MM.1S (cell line): ENCODE measurements at places on chromosomes 1 and 21.

DNA sequence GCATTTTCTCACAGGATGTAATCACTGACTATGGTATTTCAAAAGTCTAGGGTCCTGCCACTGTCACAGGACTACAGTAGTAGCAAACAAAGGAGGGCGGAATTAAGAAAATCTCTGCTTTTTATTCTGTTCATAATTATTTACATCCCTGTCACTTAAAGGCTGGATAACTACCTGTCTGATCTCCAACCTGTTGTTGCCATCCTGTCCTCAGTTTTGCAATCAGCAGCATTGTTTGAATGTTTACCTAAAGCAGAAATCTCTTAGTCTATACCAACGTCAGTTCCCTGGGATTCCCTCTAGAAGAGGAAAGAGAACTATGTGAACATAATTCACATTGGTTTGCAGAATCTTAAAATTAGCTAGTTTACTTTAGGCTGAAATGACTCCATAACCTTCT is 218.5 kb downstream of the PBX1 start:
- no peak for DNase-seq

DNA sequence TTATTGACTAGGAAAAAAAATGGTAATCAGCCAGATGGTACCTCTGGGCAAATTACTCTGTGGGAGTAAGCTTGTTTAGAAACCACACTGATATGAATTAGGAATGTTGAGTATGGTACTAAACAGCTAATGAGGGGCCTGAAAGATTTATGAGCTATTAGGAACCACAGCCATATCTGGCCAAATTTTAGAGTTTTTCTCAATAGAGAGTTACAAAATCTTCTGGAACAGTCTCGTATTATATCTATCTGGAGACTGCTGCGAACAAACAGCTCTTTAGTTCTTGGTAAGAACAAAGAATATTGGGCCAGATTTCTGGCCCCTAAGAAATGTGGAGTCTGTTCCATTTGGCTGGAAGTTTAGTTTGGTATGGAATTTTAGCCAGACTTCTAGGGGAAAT is 4.9 kb upstream of the PODN start:
- DNase-seq = no peak

- DNase-seq = no peak
Measured at GRCh38 chr1:201718346-201719202, 110.4 kb upstream of the IPO9 start.

GRCh38 chr21:34889320-34889675 is 159.8 kb downstream of the RUNX1 start:
- DNase-seq = peak; percentile 78

DNA sequence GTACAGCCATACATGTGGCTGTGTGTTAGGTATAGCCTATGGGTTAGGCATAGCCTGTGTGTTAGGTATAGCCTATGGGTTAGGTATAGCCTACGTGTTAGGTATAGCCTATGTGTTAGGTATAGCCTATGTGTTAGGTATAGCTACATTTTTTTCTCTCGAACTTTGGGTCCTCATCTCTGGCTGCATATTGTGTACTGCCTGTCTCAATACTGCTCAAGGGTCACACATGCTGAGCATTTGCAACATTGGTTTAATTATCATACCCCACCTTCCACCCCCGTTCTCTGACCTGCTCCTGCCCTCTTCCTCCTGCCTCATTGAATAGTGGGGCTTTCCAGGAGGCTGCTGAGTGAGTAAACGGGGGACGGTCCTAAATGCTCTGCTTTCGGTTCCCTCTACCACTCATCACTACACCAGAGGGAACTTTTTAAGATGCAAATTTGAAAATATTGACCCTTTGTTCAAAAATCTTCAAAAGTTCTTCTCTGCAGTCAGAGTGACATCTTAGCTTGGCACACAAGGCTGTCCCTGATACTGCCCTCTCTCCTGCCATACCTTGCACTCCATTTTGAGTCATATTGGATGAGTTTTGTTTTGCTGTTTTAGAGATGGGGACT is 17.8 kb downstream of the OR2B11 start:
- peak; percentile 56 for DNase-seq

- DNase-seq = no peak
Measured at GRCh38 chr1:246161626-246162025, 345.5 kb downstream of the SMYD3 start.

DNA sequence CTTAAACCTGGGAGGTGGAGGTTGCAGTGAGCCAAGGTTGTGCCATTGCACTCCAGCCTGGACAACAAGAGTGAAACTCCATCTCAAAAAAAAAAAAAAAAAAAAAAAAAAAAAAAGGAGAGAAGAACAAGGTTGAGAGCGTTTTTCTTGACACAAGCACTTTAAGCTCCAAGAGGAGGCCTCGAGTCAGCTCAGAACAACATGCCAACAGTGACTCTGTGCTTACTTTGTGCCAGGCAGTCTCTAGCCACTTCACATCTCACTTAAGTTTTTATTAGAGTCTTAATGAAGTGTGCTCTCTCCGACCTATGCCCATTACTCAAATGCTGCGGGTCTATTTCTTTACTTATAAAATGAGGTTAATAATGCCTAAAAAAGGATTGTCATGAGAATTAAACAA is 13.0 kb downstream of the ATP1A1 start:
- no peak for DNase-seq
